ENCODE measurements at places on chromosomes 2 and 18.

- no peak for DNase-seq
Measured at GRCh38 chr18:32899819-32900218, 127.0 kb upstream of the KLHL14 start.

GRCh38 chr2:230144355-230144754, 75.4 kb downstream of the SP110 start:
- no peak for DNase-seq

GRCh38 chr2:113225263-113226259, 51.8 kb downstream of the PSD4 start:
- no peak for DNase-seq

DNA sequence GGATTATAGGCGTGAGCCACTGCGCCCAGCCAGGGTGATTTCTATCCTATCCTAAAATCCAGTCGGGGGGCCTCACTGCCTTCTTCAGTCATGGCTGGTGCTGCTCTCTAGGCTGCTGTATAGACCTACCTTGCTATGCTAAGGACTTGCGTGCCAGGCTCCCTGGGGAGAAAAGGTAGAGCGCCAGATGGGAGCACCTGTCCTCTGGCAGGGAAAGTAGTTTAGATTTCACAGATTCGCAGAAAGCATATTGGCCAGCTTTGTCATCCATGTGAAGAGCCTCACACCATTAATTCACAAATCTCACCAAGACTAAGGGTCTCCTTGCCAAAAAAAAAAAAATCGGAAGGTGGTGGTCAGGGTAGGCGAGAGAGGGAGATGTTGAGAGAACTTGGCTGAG, 217.6 kb downstream of the ATAD2B start:
- no peak for DNase-seq

GRCh38 chr2:148561389-148561788, 83.2 kb upstream of the EPC2 start:
- DNase-seq = no peak

GRCh38 chr18:79425569-79425886, 29.8 kb downstream of the NFATC1 start:
- DNase-seq = no peak

DNA sequence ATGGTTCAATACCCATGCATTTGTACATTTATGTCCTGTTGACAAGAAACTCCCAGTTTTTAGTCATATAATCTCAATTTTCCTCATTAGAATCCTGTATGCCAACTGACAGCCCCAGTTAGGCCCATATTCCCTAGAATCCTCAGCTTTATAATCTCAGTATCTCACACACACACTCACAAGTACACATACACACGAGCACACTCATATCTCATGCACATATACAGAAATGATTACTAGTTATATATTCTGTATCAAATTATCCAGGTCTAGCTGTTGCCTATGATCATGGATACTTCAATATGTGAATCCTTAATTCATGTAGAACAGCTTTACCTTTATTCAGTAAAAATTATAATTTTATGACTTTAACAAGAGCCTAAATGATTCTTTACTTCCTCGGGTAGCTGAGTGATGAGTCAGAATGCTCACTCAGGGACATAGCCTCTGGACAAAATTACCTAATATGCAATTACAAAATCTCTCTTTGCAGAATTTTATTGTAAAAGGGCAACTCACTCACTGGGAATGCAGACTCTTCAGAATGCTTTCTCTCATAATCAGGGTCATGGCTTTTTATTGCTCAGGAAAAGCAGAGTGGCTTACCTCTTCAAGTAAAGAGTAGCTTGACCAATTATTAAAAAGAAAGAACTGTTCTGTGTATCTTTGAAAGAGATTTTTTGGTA, 193.6 kb upstream of the PIK3C3 start:
- no peak for DNase-seq

- peak; percentile 73 for DNase-seq
Measured at GRCh38 chr2:19505-19904, 26.8 kb downstream of the FAM110C start.

- DNase-seq = no peak
Measured at GRCh38 chr2:129050101-129050500, 731.4 kb upstream of the HS6ST1 start.

GRCh38 chr2:181904022-181904632, 12.6 kb downstream of the ITPRID2 start:
- DNase-seq = no peak

- DNase-seq = no peak
Measured at GRCh38 chr2:226991663-226992062, 155.8 kb downstream of the RHBDD1 start.

- no peak for DNase-seq
Measured at GRCh38 chr18:45670281-45670962, 53.6 kb upstream of the SLC14A1 start.

GRCh38 chr2:68471385-68471784, 4.0 kb downstream of the APLF start:
- no peak for DNase-seq

GRCh38 chr2:240791221-240791800, 28.7 kb downstream of the KIF1A start:
- no peak for DNase-seq

GRCh38 chr2:174053355-174054151, 88.4 kb upstream of the SP3 start:
- DNase-seq = no peak

- no peak for DNase-seq
Measured at GRCh38 chr2:189830510-189830909, 46.3 kb downstream of the PMS1 start.

GRCh38 chr2:40208463-40208862, 243.4 kb downstream of the SLC8A1 start:
- DNase-seq = no peak

DNA sequence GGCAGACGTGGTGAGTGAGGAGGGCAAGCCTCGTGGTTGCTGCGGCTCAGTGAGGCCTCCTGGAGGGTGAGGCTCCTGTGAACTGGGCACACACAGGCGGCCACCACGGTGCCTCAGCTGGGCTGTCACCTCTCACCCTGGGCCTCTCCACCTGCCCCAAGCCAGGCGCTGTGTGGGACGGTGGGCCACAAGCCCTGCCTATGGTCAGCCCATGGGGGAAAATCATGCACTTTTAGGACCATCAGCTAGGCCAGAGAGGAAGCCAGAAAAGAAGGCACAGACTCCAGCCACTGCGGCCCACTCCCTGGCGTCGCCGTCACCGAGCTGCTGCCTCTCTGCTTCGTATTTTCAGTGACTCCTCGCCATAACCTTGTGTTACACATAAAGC, 28.5 kb upstream of the HS6ST1 start:
- no peak for DNase-seq

DNA sequence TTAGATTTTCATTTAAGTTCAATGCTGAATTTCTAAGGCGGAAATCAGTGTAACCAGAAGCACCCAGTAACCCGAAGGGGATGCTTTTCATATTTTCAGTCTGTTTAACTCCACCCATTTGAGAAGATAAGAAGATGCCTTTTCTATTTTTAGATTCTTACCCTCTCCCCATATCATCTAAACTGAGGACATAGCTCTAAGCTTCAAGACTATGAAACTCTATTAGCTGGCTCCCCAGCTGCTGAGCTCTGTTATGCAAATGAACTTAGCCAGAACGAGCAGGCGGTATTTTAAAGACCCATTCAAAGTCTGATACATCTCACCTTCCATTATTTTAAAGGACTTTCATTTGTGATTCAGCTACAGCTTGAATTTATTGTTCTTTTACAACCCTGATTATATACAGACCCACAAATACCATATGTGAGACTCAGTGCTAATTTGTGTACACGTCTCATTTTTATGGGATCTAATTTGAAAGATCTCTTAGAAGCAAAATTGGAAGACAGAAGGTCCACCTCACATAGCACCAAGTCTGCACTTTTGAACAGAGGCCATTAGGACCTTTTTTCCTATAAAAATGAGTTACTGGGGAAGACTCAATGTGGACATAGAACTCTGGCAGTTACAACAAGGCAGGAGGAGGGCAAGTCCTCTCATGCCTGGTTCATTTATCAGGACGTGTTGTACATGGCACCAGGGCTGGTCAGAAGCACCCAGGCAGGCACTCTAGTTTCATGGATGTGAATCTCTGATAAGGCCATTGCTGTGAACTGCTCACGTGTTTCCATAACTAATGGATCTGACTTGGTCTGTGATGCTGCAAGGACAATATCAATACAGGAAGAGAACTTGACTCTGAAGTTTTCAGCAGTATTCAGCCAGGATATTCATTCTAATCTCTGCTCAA, 16.3 kb downstream of the CDC42EP3 start:
- DNase-seq = no peak

DNA sequence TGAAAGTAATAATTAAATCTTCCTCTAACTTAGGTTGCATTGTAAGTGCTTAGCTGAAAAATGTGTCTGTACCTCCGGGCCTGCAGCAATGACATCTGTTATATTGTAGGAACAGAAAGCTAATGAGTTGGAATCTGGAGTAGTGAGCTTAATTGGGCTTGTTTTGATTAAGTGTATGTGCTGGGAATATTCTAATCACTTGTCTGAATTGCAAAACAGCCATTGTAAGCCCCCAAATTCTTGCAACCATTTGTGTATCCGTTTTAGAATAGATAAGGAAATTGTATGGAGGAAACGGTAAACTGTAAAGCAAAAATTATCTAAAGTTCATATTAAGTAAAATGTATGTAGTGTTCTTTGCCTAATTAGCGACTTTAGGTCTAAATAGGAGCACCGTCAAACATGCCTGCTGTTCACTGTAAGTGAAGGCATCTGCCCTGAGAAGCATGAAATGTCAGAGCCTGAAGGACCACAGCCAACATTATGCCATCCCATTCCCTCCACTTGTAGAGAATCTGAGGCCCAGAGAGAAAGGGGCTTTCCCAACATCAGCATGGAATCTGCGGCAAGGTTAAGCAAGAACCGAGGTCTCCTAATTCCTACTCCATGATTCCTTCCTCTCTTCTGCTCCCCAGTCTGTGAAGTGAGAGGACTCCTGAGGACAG, 466.4 kb downstream of the TDRD15 start:
- DNase-seq = no peak
